Bladder microvascular endothelial cell (primary cell): ENCODE measurements at places on chromosomes 5 and 9. TPM values are rescaled to one million over a fixed set of nuclear protein-coding genes. Genes with fewer than 3 reads are reported as not detected.

The RNF20 gene
- 17.3 and 37.6 TPM in 2 replicates for total RNA-seq

The GMCL2 gene
- not detected in 2 replicates for total RNA-seq

The TAF1L gene
- under 0.01 TPM in 1 of 2 replicates, not detected in the other for total RNA-seq

The ARRDC3 gene
- 75.6 and 75.9 TPM in 2 replicates for total RNA-seq

The EDIL3 gene
- total RNA-seq, result 0.65 and 1.0 TPM in 2 replicates

The MARCHF11 gene
- total RNA-seq, result not detected in 2 replicates

The HRCT1 gene
- total RNA-seq, result 0.32 and 3.5 TPM in 2 replicates

The SLC4A9 gene
- total RNA-seq, result under 0.01 and 0.19 TPM in 2 replicates

The ADAMTS13 gene
- 0.49 and 3.0 TPM in 2 replicates for total RNA-seq

The FKTN gene
- total RNA-seq, result 3.7 and 17.7 TPM in 2 replicates

The ARHGEF37 gene
- 8.6 and 35.4 TPM in 2 replicates for total RNA-seq

The THBS4 gene
- not detected in 2 replicates for total RNA-seq

The SWI5 gene
- 20.0 and 24.1 TPM in 2 replicates for total RNA-seq

The SPATA31D4 gene
- total RNA-seq, result not detected in 2 replicates

The OR2K2 gene
- not detected in 2 replicates for total RNA-seq

The ANKRD18B gene
- total RNA-seq, result 0.49 and 0.63 TPM in 2 replicates

The LCN12 gene
- 0.19 TPM in 1 of 2 replicates, not detected in the other for total RNA-seq

The DOCK8 gene
- total RNA-seq, result 0.81 and 8.6 TPM in 2 replicates

The PURA gene
- 5.7 and 18.7 TPM in 2 replicates for total RNA-seq

The BAAT gene
- total RNA-seq, result under 0.01 TPM in 1 of 2 replicates, not detected in the other

The SPINK4 gene
- not detected in 2 replicates for total RNA-seq

The ABCA1 gene
- total RNA-seq, result 16.8 and 27.4 TPM in 2 replicates

The TYRP1 gene
- total RNA-seq, result under 0.01 and 1.4 TPM in 2 replicates

The PLPPR1 gene
- 0.19 TPM in 1 of 2 replicates, not detected in the other for total RNA-seq

The OR1L1 gene
- total RNA-seq, result not detected in 2 replicates

The FRMD3 gene
- total RNA-seq, result 2.2 and 3.2 TPM in 2 replicates

The LOX gene
- 73.7 and 90.4 TPM in 2 replicates for total RNA-seq

The GFPT2 gene
- total RNA-seq, result 0.25 and 0.97 TPM in 2 replicates

The NUDCD2 gene
- total RNA-seq, result 4.7 and 6.5 TPM in 2 replicates

The RASGEF1C gene
- not detected in 2 replicates for total RNA-seq

The PCDHA12 gene
- under 0.01 TPM in 1 of 2 replicates, not detected in the other for total RNA-seq

The SPATA31A3 gene
- total RNA-seq, result not detected in 2 replicates

The MVB12B gene
- 2.1 and 34.5 TPM in 2 replicates for total RNA-seq

The NKD2 gene
- 0.16 and 3.1 TPM in 2 replicates for total RNA-seq

The LCNL1 gene
- total RNA-seq, result 0.06 TPM in 1 of 2 replicates, not detected in the other

The CMYA5 gene
- 0.06 TPM in 1 of 2 replicates, not detected in the other for total RNA-seq

The KCNMB1 gene
- under 0.01 TPM in 1 of 2 replicates, not detected in the other for total RNA-seq

The FER gene
- 10.4 and 45.0 TPM in 2 replicates for total RNA-seq

The TAF11L5 gene
- total RNA-seq, result not detected in 2 replicates

The CDH10 gene
- 0.57 TPM in 1 of 2 replicates, not detected in the other for total RNA-seq

The PGM5 gene
- 2.6 and 108 TPM in 2 replicates for total RNA-seq

The GRXCR2 gene
- total RNA-seq, result not detected in 2 replicates

The HTR4 gene
- total RNA-seq, result not detected in 2 replicates

The LECT2 gene
- not detected in 2 replicates for total RNA-seq

The PDE6A gene
- 0.06 TPM in 1 of 2 replicates, not detected in the other for total RNA-seq

The GARNL3 gene
- total RNA-seq, result 1.6 and 3.3 TPM in 2 replicates

The EGFL7 gene
- 374 and 420 TPM in 2 replicates for total RNA-seq

The C9orf152 gene
- total RNA-seq, result not detected in 2 replicates

The TIMD4 gene
- not detected in 2 replicates for total RNA-seq

The NUTM2F gene
- total RNA-seq, result not detected in 2 replicates

The EIF4E1B gene
- total RNA-seq, result not detected in 2 replicates

The SV2C gene
- total RNA-seq, result not detected in 2 replicates

The ZSWIM6 gene
- total RNA-seq, result 7.3 and 18.0 TPM in 2 replicates

The C5orf58 gene
- not detected in 2 replicates for total RNA-seq
